ENCODE measurements at places on chromosomes 5 and 9.
A peak's percentile ranks its signal among the peaks of the same experiment; 100 is the strongest.

DNA sequence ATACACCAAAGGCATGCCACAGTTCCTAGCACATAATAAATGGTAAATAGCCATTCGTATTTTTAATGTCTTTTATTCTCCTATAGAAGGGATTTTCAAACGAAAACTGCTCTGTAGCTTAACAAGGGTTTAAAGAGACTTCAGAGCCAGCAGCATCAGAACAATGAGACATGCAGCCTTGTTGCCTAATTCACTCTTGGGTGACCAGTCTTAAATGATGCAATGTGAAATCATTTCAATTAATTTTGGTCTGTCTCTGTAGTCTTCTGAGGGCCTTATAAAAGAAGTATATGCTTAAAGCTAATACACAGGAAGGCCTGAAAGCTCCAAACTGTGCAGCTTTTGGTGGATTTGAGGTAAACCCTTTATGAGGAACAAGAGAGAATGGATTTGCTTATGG is 888.8 kb upstream of the WWC1 start:
- peaks cover 4% of the 10 kb centered on the region for H3K27me3 ChIP-seq
- H3K27ac ChIP-seq = no peak overlapping the region
- no peak overlapping the region for H3K4me3 ChIP-seq
- no peaks in the 10 kb centered on the region for H3K4me1 ChIP-seq

GRCh38 chr5:131735393-131735792 is 61.4 kb downstream of the FNIP1 start:
- H3K4me3 ChIP-seq = no peak overlapping the region
- H3K4me1 ChIP-seq = no peaks in the 10 kb centered on the region
- DNase-seq = no peak
- H3K36me3 ChIP-seq = peaks cover 92% of the 10 kb centered on the region
- H3K27ac ChIP-seq = no peak overlapping the region

DNA sequence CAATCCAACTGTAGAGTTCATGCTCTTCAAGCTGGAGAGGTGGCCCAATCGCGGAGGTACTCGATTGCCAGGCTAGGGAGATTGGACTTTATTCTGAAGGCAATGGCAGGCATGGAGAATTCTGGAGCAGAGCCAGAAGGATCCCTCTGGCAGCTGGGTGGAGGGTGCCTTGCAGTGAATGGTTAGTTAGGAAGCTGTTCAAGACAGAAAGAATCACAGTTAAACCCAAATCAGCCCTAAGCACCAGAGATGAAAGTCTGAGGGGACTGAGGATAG is 182.4 kb downstream of the RGS3 start:
- H3K27me3 ChIP-seq = peaks cover 6% of the 10 kb centered on the region
- no peak for DNase-seq

DNA sequence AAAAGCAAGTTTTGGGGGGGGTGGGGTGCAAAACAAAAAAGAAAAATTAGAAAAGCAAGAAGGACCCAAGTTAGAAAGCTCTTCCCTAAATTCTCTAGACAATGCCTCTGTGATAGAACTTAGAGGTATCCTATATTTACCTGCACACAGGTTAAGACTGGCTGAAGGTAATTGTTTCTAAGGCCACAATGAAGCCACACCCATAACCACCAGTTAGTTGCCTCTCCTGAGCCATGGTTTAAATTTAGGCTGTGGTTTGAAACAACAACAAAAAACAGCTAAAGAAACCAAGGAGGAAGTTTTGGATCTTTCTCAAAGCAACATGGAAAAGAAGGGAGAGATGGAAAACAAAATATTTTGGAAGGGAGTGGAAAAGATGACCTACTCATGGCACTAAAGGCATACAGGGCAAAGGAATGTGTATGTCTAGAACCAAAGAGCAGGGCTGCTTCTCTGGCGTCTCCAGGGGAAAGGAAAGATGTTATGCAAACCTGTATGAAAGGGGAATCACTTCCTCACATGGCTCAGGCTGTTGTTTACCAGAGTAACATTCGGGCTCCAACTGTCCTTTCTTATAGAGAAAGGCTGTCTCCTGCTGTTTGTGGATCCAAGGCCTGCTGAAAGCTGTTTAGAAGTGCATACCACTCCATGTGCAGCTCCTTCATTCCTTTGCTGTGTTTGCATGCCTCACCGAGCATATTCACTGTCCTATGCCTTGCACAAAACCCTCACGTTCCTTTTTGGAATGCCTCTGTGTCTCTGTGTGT is 408.9 kb upstream of the MPDZ start:
- H3K4me1 ChIP-seq = peaks cover 16% of the 10 kb centered on the region
- no peak overlapping the region for H3K4me3 ChIP-seq
- no peak for DNase-seq
- peaks cover 10% of the 10 kb centered on the region for H3K36me3 ChIP-seq

DNA sequence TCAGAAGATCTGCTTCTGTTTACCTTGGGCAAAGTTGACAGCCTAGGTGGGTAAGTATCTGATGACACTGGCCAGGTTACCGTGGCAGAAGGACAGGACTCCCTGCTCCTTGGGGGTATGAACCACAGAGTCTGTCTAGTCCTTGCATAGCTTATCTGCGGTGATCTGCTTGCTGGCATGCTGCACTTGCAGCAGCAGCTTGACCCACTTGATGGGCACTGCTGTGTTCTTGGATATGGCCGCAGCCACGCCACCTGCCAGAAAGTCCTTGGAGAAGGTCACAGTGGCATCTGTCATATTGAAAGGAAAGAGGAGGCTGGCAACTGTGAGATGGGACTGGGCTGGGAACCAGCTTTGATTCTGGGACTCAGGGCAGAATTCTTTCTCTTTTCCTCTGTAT is 35.9 kb upstream of the POC5 start:
- H3K36me3 ChIP-seq = no peaks in the 10 kb centered on the region
- no peak overlapping the region for H3K4me3 ChIP-seq
- peaks cover 21% of the 10 kb centered on the region for H3K4me1 ChIP-seq
- DNase-seq = no peak
- peaks cover 33% of the 10 kb centered on the region for H3K27me3 ChIP-seq
- no peak overlapping the region for H3K27ac ChIP-seq

DNA sequence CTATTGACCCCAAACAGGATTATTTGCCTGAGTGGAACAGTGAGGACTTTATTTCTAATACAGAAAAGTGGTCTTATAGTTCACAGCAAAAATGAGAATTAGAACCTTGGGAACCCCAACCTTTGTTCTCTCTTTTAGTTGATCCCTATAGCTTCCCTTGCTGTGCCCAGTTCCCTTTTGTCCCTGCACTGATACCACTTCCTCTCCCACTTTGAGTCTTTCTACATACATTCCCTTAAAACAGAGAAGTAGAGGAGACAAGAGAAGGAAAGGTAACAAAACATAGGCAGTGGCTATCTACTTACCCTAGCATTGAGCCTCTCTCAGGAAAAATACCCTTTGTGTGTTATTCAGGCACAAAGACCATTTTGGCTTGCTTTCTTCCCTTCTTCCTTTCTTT is 246.4 kb downstream of the FAM114A2 start:
- H3K27me3 ChIP-seq = no peaks in the 10 kb centered on the region
- no peak overlapping the region for H3K27ac ChIP-seq
- H3K36me3 ChIP-seq = peaks cover 7% of the 10 kb centered on the region
- peaks cover 6% of the 10 kb centered on the region for H3K4me1 ChIP-seq

DNA sequence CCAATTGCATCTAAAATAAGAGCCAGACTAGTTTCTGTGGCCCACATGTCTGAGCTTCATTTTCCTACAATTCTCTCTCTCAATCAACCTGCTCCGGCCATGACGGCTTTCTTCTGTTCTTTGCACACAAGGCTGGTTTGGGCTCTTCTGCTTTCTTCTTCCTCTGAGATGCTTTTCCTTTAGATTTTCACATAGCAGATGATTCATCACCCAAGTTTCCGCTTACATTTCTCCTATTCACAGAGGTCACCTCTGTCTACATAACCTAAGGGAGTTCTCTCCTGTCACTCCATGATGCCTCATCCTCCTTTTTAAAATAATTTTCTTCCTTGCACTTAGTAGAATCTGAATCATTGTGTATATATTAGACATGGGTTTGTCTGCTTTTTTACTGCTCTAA is 334.6 kb upstream of the TUSC1 start:
- H3K27me3 ChIP-seq = no peaks in the 10 kb centered on the region
- H3K4me3 ChIP-seq = no peak overlapping the region
- peak overlapping the region; percentile 1 for H3K27ac ChIP-seq
- H3K4me1 ChIP-seq = no peaks in the 10 kb centered on the region

GRCh38 chr5:151695464-151695863 is 8.7 kb upstream of the SPARC start:
- peaks cover 79% of the 10 kb centered on the region for H3K4me1 ChIP-seq
- peaks cover 10% of the 10 kb centered on the region for H3K27me3 ChIP-seq
- no peak for DNase-seq
- no peaks in the 10 kb centered on the region for H3K36me3 ChIP-seq
- no peak overlapping the region for H3K4me3 ChIP-seq

- H3K27ac ChIP-seq = peak overlapping the region; percentile 85
- H3K36me3 ChIP-seq = no peaks in the 10 kb centered on the region
- no peak for DNase-seq
Observed at GRCh38 chr5:81401266-81401665, 7.3 kb upstream of the ACOT12 start.

DNA sequence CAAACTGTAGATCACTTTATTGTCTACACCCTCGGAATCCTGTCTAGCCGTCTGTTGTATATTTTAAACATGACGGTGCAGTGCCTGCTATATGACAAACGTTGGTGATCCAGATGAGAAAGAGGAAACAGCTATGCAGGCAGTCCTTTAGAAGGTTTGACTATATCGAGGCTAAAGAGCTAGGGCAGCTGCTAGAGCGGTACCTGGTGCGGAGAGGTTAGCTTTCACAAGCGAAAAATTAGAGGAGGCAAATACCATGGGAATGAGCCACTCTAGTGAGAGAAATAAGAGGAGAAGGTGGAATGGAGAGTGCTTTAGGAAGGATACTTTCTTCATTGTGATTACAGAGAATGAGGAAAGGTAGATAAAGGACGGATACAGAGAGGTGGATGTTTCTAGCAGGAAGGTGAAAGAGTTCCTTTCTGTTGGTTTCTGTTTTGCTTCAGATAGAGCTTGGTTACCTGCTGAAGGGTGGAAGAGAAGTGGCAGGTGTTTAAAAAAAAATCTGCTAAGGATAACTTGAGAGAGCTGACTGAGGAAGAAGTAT is 959 bp upstream of the FBXL17 start:
- H3K4me1 ChIP-seq = peaks cover 39% of the 10 kb centered on the region
- H3K27ac ChIP-seq = peak overlapping the region; percentile 96
- peak overlapping the region; percentile 80 for H3K4me3 ChIP-seq
- H3K36me3 ChIP-seq = peaks cover 7% of the 10 kb centered on the region
- no peaks in the 10 kb centered on the region for H3K27me3 ChIP-seq
- no peak for DNase-seq

Measured in nephron progenitor cell (in vitro differentiated cells).